ENCODE measurements at places on chromosomes 1 and 21.

DNA sequence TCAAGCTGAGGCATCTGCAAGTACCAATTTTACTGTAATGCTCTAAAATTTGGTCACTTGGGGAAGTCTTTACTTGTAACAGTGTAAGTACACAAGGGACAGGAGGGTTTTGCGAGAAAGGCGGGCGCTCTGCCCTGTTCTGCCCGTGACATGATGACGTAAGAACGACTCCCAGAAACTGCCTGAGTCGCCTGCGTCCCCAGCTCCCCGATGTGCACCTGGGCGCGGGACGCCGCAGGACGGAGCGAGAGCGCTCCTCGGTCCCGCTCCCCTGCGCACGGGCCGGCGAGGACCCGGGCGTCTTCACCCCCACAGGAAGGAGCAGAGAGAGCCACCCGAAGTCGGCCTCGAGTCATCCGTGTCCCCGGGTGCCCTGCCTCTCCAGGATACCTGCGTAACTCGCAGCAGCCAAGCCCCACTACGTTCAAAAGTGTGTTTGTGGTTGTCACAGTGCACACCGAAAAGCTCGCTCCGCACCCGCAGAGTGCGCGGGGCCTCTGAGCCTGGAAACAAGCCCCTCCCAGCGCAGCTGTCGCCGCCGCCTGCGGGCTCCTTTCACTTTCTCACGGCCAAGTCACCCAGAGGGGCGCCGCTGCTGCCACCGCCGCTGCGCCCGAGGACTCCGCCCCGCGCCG is 3.3 kb upstream of the ZBTB18 start:
- no peaks in the 10 kb centered on the region for H3K4me1 ChIP-seq
- peak overlapping the region; percentile 99 for H3K27ac ChIP-seq
- H3K36me3 ChIP-seq: no peaks in the 10 kb centered on the region
- H3K27me3 ChIP-seq: no peaks in the 10 kb centered on the region

GRCh38 chr21:43358940-43359822 is 67.8 kb downstream of the SIK1 start:
- H3K36me3 ChIP-seq: no peaks in the 10 kb centered on the region
- H3K4me1 ChIP-seq: peaks cover 17% of the 10 kb centered on the region
- H3K4me3 ChIP-seq: no peak overlapping the region
- no peak for DNase-seq
- H3K27ac ChIP-seq: peak overlapping the region; percentile 86

GRCh38 chr1:50967416-50968157 is 2.5 kb upstream of the CDKN2C start:
- no peak for DNase-seq
- peaks cover 2% of the 10 kb centered on the region for H3K27me3 ChIP-seq
- peak overlapping the region; percentile 96 for H3K27ac ChIP-seq
- peak overlapping the region; percentile 84 for H3K4me3 ChIP-seq
- H3K36me3 ChIP-seq: no peaks in the 10 kb centered on the region

- no peak overlapping the region for H3K4me3 ChIP-seq
- H3K36me3 ChIP-seq: no peaks in the 10 kb centered on the region
- H3K4me1 ChIP-seq: no peaks in the 10 kb centered on the region
- DNase-seq: no peak
- H3K27ac ChIP-seq: no peak overlapping the region
These were observed 35.9 kb upstream of the CCSAP start for GRCh38 chr1:229378586-229379367.

DNA sequence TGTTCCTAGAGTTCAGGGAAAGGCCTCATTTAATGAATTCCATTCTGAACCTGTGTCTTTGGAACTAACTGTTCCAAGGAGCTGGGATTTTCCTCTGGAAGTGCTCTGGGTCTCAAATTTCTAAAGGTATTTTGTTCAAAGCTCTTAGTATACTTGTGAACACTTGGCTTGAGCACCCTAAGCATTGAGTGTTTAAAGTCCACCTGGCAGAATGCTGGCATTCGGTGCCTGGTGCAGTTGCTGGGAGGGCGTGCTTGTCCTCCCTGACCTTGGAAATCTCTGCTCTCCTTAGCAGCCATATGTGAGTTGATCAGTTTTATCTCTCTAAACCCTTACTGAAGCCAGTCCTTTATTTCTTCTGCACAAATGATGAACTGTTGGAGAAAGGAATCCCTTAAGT is 3.0 kb downstream of the MTARC2 start:
- H3K4me3 ChIP-seq: no peak overlapping the region
- H3K4me1 ChIP-seq: no peaks in the 10 kb centered on the region
- H3K27ac ChIP-seq: no peak overlapping the region
- H3K27me3 ChIP-seq: no peaks in the 10 kb centered on the region

GRCh38 chr1:12072741-12073140 is 9.6 kb downstream of the TNFRSF8 start:
- no peaks in the 10 kb centered on the region for H3K36me3 ChIP-seq
- H3K27ac ChIP-seq: no peak overlapping the region
- H3K4me3 ChIP-seq: no peak overlapping the region
- no peaks in the 10 kb centered on the region for H3K4me1 ChIP-seq
- DNase-seq: no peak

GRCh38 chr1:86175756-86176155 is 19.2 kb upstream of the COL24A1 start:
- H3K27me3 ChIP-seq: no peaks in the 10 kb centered on the region
- H3K36me3 ChIP-seq: no peaks in the 10 kb centered on the region

- H3K4me1 ChIP-seq: no peaks in the 10 kb centered on the region
- H3K36me3 ChIP-seq: no peaks in the 10 kb centered on the region
- no peak for DNase-seq
These were observed 710.0 kb upstream of the PTBP2 start for GRCh38 chr1:96011606-96012005.

GRCh38 chr21:38848187-38848609 is 42.5 kb downstream of the ETS2 start:
- H3K4me1 ChIP-seq: no peaks in the 10 kb centered on the region
- no peak overlapping the region for H3K27ac ChIP-seq
- H3K36me3 ChIP-seq: no peaks in the 10 kb centered on the region
- no peak overlapping the region for H3K4me3 ChIP-seq

- H3K27ac ChIP-seq: no peak overlapping the region
- no peaks in the 10 kb centered on the region for H3K4me1 ChIP-seq
- no peak for DNase-seq
- H3K4me3 ChIP-seq: no peak overlapping the region
These were observed 13.9 kb upstream of the BCAR3 start for GRCh38 chr1:93695411-93696005.

GRCh38 chr1:55428944-55429931 is 214.1 kb upstream of the USP24 start:
- DNase-seq: peak; percentile 19
- no peaks in the 10 kb centered on the region for H3K27me3 ChIP-seq
- no peak overlapping the region for H3K4me3 ChIP-seq
- no peaks in the 10 kb centered on the region for H3K36me3 ChIP-seq
- H3K4me1 ChIP-seq: no peaks in the 10 kb centered on the region

DNA sequence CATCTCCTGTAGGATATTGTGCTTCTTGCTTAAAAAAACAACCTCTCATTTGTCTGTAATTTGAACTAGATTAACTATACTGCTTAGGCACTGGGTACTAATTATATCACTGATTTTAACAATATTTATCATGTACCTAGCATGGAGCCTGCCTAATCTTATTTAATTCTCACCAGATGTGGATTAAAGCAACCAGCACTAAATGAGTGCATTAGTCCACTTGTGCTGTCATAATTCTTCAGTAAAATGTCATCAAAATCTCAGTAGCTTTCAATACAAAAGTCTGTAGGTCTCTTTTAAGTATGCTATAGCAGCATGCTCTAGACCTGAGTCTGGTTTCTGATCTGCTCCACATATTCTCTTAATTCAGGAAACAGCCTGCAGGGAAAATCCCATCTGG is 368.1 kb downstream of the NCAM2 start:
- H3K36me3 ChIP-seq: no peaks in the 10 kb centered on the region
- no peak overlapping the region for H3K4me3 ChIP-seq
- no peak for DNase-seq
- H3K27ac ChIP-seq: no peak overlapping the region

DNA sequence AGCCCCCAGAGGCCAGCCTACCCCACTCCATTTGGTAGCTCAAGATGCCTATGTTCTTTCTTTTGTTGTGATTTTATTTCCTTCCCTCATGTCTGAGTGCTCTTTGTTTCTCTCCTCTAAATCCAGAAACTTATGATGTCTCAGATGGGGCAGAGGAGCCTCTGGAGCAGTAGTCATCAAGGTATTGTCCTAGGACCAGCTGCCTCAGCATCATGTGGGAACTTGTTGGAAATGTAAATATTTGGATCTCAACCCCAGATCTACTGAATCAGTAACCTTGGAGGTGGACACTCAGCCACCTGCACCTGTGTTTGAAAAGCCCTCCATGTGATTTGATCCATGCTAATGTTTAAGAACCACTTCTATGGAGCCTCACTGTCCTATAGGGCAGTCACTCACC is 593.1 kb upstream of the PLXNA2 start:
- no peaks in the 10 kb centered on the region for H3K27me3 ChIP-seq
- no peak overlapping the region for H3K27ac ChIP-seq
- H3K36me3 ChIP-seq: no peaks in the 10 kb centered on the region
- no peak for DNase-seq
- no peaks in the 10 kb centered on the region for H3K4me1 ChIP-seq
- H3K4me3 ChIP-seq: no peak overlapping the region

- no peaks in the 10 kb centered on the region for H3K36me3 ChIP-seq
- no peak for DNase-seq
- no peaks in the 10 kb centered on the region for H3K27me3 ChIP-seq
These were observed 30.0 kb downstream of the C2CD2 start for GRCh38 chr21:41923631-41924367.

- no peaks in the 10 kb centered on the region for H3K36me3 ChIP-seq
- H3K4me3 ChIP-seq: no peak overlapping the region
- no peaks in the 10 kb centered on the region for H3K27me3 ChIP-seq
- no peak for DNase-seq
- no peaks in the 10 kb centered on the region for H3K4me1 ChIP-seq
- H3K27ac ChIP-seq: no peak overlapping the region
These were observed 39.7 kb downstream of the AZIN2 start for GRCh38 chr1:33120436-33121231.

DNA sequence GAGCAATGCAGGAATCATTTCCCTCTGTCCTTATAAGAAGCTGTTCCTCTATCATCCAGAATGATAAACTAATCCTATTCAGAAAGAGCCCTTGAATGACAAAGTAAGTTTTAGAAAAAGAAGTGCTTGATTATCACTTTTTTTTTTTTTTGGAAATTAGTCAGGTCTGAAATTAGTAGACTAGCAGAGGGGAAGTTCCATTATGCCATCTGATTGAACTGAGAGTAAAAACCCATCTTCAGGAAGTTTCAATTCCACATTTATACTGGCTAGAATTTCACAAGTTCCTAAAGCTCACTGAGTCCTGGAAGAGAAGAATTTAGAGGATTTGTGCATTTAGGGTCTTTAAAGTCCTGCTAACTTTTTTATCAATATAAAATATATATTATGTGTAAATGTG is 128.8 kb upstream of the COA6 start:
- no peaks in the 10 kb centered on the region for H3K4me1 ChIP-seq
- no peaks in the 10 kb centered on the region for H3K27me3 ChIP-seq
- H3K4me3 ChIP-seq: no peak overlapping the region

GRCh38 chr1:29708381-29708780 is 472.1 kb downstream of the PTPRU start:
- no peak for DNase-seq
- no peaks in the 10 kb centered on the region for H3K4me1 ChIP-seq
- H3K4me3 ChIP-seq: no peak overlapping the region
- no peak overlapping the region for H3K27ac ChIP-seq

DNA sequence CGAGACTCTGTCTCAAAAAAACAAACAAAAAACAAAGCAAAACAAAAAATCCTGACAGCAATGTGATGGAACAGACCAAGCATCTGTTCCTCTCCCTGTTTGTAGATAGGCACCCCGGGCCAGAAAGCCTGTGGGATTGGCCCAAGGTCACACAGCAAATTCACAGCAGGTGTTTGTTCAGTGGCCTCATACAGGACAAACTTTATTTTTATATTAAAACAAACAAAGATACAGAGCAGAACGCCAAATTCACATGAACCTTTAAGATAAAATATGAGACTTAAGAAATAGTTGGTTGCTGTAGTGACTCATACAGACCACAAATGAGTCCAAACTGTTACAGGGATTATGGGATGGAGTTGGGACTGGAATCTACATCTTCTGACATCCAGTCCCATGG is 2.3 kb upstream of the CELA2A start:
- H3K4me3 ChIP-seq: no peak overlapping the region
- no peaks in the 10 kb centered on the region for H3K4me1 ChIP-seq
- no peak for DNase-seq

DNA sequence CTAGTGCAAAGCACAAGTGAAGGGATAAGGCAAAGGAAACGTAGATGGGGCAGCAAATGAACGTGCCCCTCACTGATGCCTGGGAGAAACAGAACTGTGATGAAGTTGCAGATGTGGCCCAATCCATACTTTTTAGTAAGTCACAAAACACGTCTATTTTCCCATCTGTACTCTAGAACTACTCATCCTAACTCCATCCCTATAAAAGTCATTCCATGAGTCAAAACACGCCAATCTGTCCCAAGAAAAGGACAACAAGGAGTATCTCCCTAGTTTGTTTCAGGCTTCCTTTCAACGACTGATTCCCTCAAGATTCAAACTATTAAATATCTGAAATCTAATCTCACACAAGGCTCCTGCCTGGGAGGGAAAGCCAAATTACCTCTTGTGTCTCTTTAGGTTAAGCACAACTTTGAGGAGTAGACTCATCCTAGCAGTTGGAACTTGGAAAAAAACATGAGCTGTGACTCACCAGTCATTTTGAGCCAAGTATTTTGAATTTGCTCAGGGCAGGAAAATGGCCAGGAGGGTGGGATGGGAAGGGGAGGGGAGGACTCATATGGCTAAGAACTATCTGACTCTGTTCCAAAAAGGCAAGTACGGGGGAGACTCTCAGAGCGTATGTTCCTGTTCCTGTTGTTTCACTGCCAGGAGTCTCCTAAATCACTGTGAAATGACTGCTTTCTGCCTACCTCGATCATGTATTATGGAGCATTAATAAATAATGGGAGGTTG is 214.5 kb upstream of the CAMK1G start:
- no peak overlapping the region for H3K4me3 ChIP-seq
- no peak for DNase-seq
- no peaks in the 10 kb centered on the region for H3K36me3 ChIP-seq
- peak overlapping the region; percentile 67 for H3K27ac ChIP-seq
- H3K4me1 ChIP-seq: no peaks in the 10 kb centered on the region
- no peaks in the 10 kb centered on the region for H3K27me3 ChIP-seq

GRCh38 chr1:201172999-201173610 is 17.5 kb upstream of the IGFN1 start:
- H3K4me3 ChIP-seq: no peak overlapping the region
- no peaks in the 10 kb centered on the region for H3K27me3 ChIP-seq
- no peaks in the 10 kb centered on the region for H3K36me3 ChIP-seq
- H3K27ac ChIP-seq: no peak overlapping the region

GRCh38 chr1:226149806-226150205 is 36.7 kb downstream of the ACBD3 start:
- no peaks in the 10 kb centered on the region for H3K4me1 ChIP-seq
- no peak for DNase-seq
- no peak overlapping the region for H3K27ac ChIP-seq

DNA sequence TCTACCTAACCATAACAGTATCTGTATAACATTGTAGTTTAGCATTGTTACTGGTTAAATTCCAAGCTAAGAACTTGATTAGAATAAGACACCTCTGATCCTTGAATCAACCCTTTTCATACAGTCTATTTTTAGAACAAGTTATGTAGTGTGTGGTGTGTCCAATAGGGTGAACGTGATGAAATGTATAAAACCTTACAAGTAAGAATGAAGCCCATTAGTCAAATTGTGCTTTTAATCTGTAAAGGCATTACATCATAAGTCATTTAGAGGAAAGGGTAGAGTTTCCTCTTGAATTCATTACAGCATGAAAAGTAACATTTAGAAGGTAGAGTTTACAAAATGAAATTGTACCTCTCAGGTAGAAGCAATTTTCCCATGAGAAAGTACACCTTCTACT is 479.2 kb downstream of the LTN1 start:
- H3K4me3 ChIP-seq: no peak overlapping the region
- no peak overlapping the region for H3K27ac ChIP-seq
- DNase-seq: no peak
